Fibroblast of villous mesenchyme (primary cell): ENCODE measurements at places on chromosomes 12 and 14. TPM values are rescaled to one million over a fixed set of nuclear protein-coding genes. Genes with fewer than 3 reads are reported as not detected.

The C14orf39 gene
- under 0.01 TPM in 1 of 2 replicates, not detected in the other for total RNA-seq

The MMP19 gene
- 9.1 and 9.7 TPM in 2 replicates for total RNA-seq

The PGF gene
- total RNA-seq: 0.64 and 0.86 TPM in 2 replicates

The RHOJ gene
- 0.43 and 4.8 TPM in 2 replicates for total RNA-seq

The RIMBP2 gene
- not detected in 2 replicates for total RNA-seq

The LMNTD1 gene
- total RNA-seq: not detected in 2 replicates

The PYGL gene
- 47.7 and 82.5 TPM in 2 replicates for total RNA-seq

The CNTN1 gene
- 1.7 and 2.6 TPM in 2 replicates for total RNA-seq

The PMCH gene
- not detected in 2 replicates for total RNA-seq

The AHNAK2 gene
- 32.2 and 32.4 TPM in 2 replicates for total RNA-seq

The GSC gene
- not detected in 2 replicates for total RNA-seq

The TAS2R20 gene
- total RNA-seq: 5.2 and 5.5 TPM in 2 replicates

The C12orf56 gene
- total RNA-seq: 0.64 and 0.86 TPM in 2 replicates

The SMIM41 gene
- 0.32 and 0.43 TPM in 2 replicates for total RNA-seq

The TAS2R8 gene
- 0.32 and 0.43 TPM in 2 replicates for total RNA-seq

The NKX2-1 gene
- total RNA-seq: not detected in 2 replicates

The VWF gene
- total RNA-seq: under 0.01 and 0.32 TPM in 2 replicates

The KLRC2 gene
- total RNA-seq: not detected in 2 replicates

The FOXG1 gene
- under 0.01 TPM in 1 of 2 replicates, not detected in the other for total RNA-seq
